ENCODE measurements at places on chromosomes 1 and 21. TPM values are rescaled to one million over a fixed set of nuclear protein-coding genes. Genes with fewer than 3 reads are reported as not detected.
A peak's percentile ranks its signal among the peaks of the same experiment; 100 is the strongest.

GRCh38 chr21:45549626-45550463, 7.6 kb upstream of the SLC19A1 start:
- no peak for DNase-seq

GRCh38 chr21:32733990-32734613, 6.3 kb upstream of the SYNJ1 start:
- no peak for DNase-seq

DNA sequence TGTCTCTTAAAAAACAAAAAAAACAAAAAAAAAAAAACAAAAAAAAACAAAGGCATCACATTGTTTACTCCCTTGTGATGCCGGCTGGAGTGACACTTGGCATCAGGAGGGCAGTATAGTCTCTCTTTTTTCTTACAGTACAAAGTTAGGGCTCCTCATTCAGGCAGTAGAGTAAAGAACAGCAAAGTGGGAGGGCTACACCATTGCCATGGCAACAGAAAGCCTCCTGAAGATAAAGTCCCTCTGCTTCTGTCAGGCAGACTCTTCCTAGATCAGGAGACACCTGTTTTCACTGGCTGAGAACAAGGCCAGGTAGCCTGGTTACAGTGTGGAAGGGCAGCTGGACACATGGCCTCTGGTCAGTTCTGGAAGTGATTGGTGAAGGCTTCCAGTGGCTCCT, 41.3 kb upstream of the RAB3GAP2 start:
- DNase-seq, result no peak

- DNase-seq, result no peak
Measured at GRCh38 chr21:32920474-32920873, 105.3 kb upstream of the OLIG2 start.

DNA sequence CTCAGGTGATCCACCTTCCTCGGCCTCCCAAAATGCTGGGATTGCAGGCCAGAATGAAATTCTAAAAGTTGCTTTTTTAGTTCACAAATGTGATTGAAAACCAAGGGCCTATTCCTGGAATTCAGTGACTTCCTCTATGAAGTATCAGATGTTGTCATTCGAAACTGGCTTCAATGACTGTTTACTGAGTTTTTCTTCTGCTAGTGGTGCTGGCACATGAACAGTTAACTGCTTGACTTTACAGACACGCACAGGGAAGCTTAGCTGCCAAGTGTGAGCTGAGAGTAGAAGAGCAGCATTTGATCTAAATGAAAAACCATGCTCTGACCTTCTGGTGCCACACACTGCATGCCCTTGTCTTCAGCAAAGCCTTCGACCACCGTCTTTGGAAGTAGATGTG, 32.8 kb upstream of the AJAP1 start:
- no peak for DNase-seq

- peak; percentile 53 for DNase-seq
Measured at GRCh38 chr1:32967888-32968568, 3.4 kb upstream of the RNF19B start.

- DNase-seq, result no peak
Measured at GRCh38 chr1:5728663-5729355, 263.4 kb downstream of the NPHP4 start.

DNA sequence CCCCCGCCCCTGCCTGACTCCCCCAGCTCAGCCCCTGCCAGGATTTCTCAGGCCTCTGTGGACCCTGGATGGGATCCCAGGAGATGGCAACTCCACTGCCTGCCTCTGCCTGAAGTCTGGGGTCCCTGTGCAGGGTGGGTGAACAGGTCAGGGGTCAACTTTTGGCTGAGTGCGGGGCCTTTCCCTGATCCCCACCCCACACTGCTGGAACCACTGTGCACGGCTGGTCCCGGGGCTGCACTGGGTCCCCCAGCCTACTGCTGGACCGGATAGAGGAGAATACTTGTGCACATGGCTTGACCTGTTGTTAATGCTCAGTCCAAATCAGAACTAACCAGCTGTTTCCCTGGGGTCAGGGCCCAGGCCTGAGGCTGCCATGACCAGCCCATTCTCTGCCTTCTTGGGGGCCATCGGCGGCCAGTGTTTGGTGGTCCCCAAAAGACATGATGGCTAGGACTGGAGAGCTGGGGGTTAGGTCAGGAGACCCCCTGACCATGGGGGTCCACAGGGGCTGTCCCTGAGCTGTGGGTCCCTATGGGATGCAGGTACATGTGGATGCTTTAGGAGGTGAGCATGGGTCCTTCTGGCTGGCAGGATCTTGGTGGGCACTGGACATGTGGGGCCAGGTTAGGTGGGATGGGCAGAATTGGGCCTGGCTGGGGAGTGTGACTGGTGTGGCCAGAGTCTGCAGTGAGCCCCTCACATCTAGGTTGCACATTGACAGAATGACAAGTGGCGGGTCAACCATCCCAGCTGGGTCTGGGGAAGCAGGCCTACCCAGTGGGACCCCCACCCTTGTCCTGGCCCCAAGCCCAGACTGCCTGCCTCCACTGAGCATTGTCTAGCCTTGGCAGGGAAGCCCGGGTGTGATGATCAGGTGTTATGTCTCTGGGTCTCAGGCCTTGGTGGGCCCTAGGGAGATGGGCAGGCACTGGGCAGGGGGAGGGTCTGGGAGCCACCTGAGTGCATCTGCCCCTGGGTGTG, 19.0 kb upstream of the ZNF678 start:
- no peak for DNase-seq

HRNR gene
- not detected for total RNA-seq

LCE3D gene
- total RNA-seq, result not detected

All from right atrium auricular region (tissue), 2 donors.